ENCODE measurements at places on chromosomes 3 and 15.

GRCh38 chr15:64691896-64692565, 83.4 kb downstream of the RBPMS2 start:
- no peak for DNase-seq

DNA sequence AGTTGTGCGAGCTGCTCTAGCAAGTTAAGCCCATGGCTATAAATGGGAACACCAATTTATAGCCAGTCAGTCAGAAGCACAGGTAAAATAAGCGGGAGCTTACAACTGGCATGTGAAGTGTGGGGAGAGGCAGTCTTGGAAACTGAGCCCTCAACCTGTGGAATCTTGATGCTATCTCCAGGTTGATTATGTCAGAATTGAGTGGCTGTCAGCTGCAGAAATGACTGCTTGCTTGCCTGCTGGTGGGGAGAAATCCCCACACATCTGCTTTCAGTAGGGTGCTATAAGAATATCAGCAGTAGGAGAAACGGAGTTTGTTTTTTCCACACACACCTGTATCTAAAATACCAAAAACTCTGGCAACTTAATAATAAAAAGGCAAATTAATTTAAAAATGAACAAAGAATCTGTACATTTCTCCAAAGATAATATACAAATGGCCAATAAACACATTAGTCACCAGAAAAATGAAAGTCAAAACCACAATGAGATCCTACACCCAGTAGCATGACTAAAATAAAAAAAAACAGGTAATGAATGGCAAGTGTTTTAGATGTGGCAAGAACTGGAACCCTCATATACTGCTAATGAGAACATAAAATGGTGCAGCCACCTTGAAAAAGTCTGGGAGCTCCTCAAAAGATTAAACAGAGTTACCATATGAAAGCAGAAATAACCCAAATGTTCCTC, 26.0 kb upstream of the MAP4 start:
- no peak for DNase-seq

GRCh38 chr3:196251918-196252317, 35.6 kb downstream of the SLC51A start:
- no peak for DNase-seq

GRCh38 chr15:88324741-88325065, 68.2 kb upstream of the NTRK3 start:
- DNase-seq, result no peak

- DNase-seq, result peak; percentile 10
These were observed 75.3 kb upstream of the HRH1 start for GRCh38 chr3:11078826-11079515.

DNA sequence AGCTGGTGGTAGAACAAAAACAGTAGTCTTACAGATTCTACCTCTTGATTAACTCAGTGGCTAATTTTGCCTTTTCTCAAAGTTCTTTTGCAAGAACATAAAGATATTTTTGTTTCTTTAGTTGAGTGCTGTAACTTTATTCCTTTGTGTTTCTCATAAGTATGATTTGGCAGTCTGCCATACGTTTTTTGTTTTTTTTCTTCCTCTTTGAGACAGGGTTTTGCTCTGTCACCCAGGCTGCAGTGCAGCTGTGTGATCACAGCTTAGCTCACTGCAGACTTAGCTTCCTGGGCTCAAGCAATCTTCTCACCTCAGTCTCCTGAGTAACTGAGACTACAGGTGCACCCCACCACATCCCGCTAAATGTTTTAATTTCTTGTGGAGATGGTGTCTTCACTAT, 22.4 kb downstream of the B3GNT5 start:
- peak; percentile 60 for DNase-seq

GRCh38 chr3:141455603-141456300, 31.1 kb upstream of the RASA2 start:
- no peak for DNase-seq

DNA sequence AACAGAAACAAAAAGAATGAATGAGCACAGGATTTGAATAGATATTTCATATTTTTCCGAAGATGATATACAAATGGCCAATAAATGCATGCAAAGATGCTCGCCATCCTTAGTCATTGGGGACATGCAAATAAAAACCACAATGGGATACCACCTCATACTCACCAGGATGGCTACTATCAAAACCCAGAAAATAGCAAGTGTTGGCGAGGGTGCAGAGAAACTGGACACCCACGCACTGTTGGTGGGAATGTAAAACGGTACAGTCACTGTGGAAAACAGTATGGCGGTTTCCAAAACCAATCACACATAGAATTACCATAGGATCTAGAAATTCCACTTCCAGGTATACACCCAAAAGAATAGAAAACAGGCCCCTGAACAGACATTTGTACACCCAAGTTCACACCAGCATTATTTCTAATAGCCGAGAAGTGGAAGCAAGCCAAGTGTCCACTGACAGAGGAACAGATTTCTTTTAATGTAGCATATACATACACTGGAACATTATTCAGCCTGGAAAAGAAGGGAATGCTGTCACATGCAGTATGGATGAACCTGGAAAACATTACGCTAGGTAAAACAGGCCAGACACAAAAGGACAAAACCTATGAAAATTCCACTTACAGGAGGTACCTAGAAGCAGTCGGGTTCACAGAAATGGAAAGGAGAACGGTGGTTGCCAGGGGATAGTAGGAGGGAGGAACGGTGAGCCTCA, 3.6 kb downstream of the RNF168 start:
- no peak for DNase-seq

GRCh38 chr15:88828791-88829190, 25.6 kb downstream of the ACAN start:
- DNase-seq, result no peak

DNA sequence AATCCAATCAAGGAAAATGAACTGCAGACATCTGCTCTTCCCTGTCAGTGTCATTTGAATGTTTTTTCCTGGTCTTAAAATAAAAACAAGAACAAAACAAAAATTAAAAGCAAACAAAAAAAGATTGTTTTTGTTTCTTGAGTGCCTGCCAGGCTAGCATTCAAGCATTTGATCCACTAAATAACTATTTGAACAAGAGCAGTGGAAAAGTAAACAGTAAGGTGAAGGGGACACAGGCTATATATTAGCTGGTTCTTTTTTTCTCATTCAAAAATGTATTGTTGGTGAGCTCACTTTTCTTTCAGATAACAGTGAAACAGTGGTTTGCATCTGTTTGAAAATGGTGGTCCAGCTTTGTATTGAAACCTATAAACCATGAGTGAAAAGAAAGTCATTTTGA, 586.9 kb upstream of the SGO1 start:
- DNase-seq, result no peak

GRCh38 chr3:133038731-133039375, 662 bp downstream of the TMEM108 start:
- DNase-seq, result no peak

- DNase-seq, result peak; percentile 48
These were observed 291.4 kb upstream of the ATP11B start for GRCh38 chr3:182501856-182502255.

DNA sequence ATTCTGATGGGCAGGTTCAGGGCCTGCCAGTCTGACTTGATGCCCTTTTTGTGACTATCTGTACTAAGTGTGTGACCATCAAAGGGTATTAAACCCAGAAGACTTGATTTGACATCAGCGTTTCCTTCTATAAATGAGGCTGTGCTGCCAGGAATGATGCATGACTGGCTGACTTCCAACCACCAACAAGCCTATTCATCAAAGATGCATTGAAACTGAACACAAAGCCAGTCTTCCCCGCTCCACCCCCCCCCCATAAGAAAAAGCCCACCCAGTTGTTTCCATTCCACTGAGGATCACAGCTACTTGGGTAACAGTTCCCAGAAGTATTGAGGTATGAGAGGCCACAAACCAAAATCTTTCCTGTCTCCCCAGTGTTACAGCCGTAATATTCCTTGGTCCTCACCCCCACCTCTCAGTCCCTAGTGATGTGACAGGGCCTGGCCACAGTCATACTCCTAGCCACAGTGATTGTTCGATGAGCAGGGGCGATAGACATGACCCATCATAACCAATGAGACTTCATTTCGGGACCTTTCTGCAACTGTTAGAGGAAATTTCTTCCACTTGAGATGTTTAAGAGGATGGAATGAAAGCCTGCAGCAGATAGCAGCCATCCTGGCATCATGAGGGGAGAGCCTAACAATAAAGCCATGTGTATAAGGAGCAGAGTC, 22.6 kb downstream of the SH3BP5 start:
- no peak for DNase-seq

GRCh38 chr3:116607205-116607604, 102.4 kb upstream of the TUSC7 start:
- DNase-seq, result no peak

GRCh38 chr3:151203051-151203420, at the start of gene GPR171:
GPR171 (minus strand) TSS chr3:151203216; CDS start chr3:151199386, 3,830 bp downstream.
- DNase-seq, result no peak

- no peak for DNase-seq
These were observed 141.2 kb downstream of the GMNC start for GRCh38 chr3:190721330-190721729.

- DNase-seq, result no peak
These were observed 218.3 kb upstream of the SOX2 start for GRCh38 chr3:181493423-181493822.

- DNase-seq, result peak; percentile 12
These were observed at the start of gene MAP4 for GRCh38 chr3:48016301-48016973. MAP4 (minus strand) TSS chr3:48016416; CDS start chr3:47998860, 17,556 bp downstream.

- no peak for DNase-seq
These were observed 382.1 kb upstream of the NR2F2 start for GRCh38 chr15:95948411-95948810.

DNA sequence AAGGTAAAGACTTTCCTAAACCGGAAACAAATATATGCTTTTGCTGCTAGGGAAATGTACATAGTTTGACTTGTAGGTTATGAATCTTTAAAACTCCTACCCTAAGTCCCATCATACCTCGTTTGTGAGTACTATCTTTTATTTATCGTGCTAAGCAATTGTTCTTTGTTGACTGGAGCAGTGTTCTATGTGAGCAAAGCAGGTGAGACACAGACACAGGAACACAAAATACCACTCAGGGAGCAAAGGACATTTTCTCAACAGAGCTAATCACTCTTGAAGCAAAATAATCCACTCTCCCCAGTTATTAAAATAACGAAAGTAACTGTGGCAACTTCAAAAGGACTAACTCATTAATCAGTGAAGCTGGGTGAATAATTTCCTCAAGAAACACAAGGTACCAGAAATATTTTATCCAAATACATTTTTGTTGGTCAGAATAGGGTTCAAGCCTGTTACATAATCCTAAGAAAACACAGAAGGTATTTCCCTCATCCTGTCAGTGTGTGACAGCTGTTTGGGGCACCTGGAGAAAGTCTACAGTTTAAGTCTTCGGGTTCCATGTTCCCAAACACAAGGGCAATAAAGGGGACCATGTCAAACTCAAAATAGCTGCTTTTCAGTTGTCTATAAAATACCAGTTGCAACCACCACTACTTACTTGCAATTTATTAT, 407.7 kb downstream of the FOXP1 start:
- no peak for DNase-seq

DNA sequence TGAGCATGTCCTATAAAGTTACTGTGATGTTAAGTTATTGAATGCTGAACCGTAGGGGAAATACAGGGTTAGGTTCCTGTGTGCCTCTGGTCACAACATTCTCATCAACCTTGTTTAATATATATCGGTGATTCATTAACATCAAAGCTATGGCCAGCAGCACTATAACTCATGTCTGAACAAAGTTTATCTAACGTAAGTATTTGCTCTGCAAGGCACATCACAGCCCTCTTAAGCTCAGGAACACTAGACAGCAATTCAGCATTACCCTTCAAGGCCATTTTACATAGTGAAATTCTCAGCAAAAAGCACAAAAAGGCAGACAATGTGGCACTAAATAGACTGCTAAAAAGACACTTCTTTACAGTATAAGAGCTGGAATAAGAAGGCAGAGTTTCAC, 48.2 kb upstream of the FNDC3B start:
- no peak for DNase-seq

DNA sequence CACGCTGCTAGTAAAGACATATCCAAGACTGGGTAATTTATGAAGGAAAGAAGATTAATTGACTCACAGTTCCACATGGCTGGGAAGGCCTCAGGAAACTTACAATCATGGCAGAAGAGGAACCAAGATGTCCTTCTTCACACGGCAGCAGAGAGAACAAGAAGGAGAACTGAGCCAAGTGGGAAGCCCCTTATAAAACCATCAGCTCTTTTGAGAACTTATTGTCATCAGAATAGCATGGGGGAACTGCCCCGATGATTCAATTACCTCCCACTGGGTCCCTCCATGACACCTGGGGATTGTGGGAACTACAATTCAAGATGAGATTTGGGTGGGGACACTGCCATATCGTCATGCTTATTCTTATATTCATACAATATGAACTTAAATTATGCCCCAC, 49.0 kb downstream of the DUT start:
- no peak for DNase-seq

Measured in retinal pigment epithelial cell (primary cell).